ENCODE measurements at places on chromosomes 12 and 14. TPM values are rescaled to one million over a fixed set of nuclear protein-coding genes. Genes with fewer than 3 reads are reported as not detected.

DNA sequence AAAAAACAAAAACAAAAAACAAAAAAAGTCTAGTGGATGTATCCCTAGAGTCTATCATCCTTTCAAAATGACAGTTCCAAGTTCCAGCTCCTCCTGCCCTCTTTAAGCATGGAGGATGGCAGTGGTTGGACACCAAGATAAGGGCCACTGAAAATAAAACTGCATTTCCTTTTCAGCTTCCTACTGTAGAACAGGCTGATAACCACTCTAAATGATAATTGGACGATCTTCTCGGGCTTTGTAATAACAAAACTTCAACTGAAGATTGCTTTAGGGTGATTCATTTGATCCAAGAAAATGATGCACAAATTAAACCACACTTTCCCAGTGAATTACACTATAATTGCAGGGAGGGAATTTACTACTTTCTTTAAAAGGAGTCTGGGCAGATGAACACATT lies 42.2 kb upstream of the CRACR2A start:
- H3K4me3 ChIP-seq: no peak overlapping the region
- DNase-seq: no peak
- H3K27ac ChIP-seq: no peak overlapping the region
- no peaks in the 10 kb centered on the region for H3K27me3 ChIP-seq
- peaks cover 3% of the 10 kb centered on the region for H3K4me1 ChIP-seq

Gene DPY19L2
- 0.40 TPM for total RNA-seq

Gene CIROP
- not detected for total RNA-seq

DNA sequence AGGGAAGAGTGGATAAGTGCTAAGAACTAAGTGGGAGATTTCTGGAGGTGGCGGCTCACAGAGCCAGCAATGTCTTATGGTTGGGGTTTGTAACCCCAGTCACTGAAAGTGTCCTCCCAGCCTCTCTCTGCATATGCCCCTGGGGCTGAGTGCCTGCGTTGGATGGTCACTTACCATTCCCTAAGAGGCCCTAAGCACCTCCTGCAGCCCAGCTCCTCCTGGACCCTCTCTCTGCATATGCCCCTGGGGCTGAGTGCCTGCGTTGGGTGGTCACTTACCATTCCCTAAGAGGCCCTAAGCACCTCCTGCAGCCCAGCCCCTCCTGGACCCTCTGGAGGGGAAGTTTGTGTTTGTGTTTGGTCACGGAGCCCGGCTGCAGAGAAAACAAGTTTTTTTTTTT lies 425.8 kb downstream of the TMEM121 start:
- peaks cover 9% of the 10 kb centered on the region for H3K4me1 ChIP-seq
- H3K27me3 ChIP-seq: peaks cover 24% of the 10 kb centered on the region
- DNase-seq: no peak
- H3K36me3 ChIP-seq: no peaks in the 10 kb centered on the region
- H3K27ac ChIP-seq: no peak overlapping the region
- H3K4me3 ChIP-seq: no peak overlapping the region

- H3K4me3 ChIP-seq: no peak overlapping the region
- H3K4me1 ChIP-seq: no peaks in the 10 kb centered on the region
- no peak overlapping the region for H3K27ac ChIP-seq
These were observed 14.0 kb upstream of the SERPINA4 start for GRCh38 chr14:94547151-94547680.

GRCh38 chr12:66044731-66045130 lies 85.8 kb downstream of the LLPH start:
- no peak overlapping the region for H3K27ac ChIP-seq
- H3K4me3 ChIP-seq: no peak overlapping the region
- H3K36me3 ChIP-seq: no peaks in the 10 kb centered on the region
- no peak for DNase-seq
